Stimulated activated naive CD8-positive, alpha-beta T cell treated with anti-CD3 and anti-CD28 coated beads, Interleukin-15, Interleukin-2, amounts not matched to agents 100 U/mL and 50 U/mL, for 24 hours (primary cell): ENCODE measurements at places on chromosomes 12 and 14.

- DNase-seq = no peak
Observed at GRCh38 chr12:114686773-114687500, 3.0 kb upstream of the TBX3 start.

GRCh38 chr12:24664161-24664880, 284.6 kb downstream of the BCAT1 start:
- DNase-seq = no peak

- peak; percentile 33 for DNase-seq
Observed at GRCh38 chr14:52351233-52352060, 37.3 kb downstream of the PTGER2 start.

- no peak for DNase-seq
Observed at GRCh38 chr12:87841935-87842334, 187.3 kb downstream of the C12orf50 start.

DNA sequence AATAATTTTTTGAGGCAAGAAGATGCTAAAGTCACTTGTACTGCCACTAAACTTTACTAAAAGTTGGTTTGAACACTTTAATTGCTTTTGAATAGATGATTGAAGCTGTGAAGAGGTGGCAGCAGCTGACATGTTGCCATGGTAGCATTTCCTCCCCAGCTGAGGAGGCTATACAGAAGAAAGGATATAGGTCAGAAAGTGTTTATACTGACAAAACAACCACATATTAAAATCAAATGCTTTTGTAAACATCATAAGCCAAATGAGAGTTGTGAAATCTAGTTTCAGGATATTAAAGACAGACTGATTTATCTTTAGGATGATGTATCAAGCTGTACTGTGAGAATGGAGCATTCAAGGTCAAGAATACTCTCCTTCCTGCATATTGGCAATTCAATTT, 41.7 kb downstream of the TSPAN19 start:
- no peak for DNase-seq

DNA sequence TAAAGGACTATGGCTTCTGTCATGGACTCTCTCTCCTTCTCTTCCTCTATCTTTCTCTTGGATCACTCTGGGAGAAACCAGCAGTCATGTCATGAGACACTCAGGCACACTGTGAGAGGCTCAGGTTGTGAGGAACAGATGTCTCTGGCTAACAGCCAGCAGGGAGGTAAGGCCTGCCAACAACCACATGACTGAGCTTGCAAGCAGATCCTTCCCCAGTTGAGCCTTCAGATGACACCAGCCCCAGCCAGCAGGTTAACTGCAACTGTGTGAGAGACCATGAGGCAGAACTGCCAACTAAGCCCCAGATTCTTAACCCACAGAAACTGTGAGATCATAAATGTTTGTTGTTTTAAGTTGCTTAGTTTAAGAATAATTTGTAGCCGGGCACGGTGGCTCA, 90.6 kb downstream of the VCPKMT start:
- no peak for DNase-seq

GRCh38 chr14:98594156-98594555, 677.8 kb downstream of the BCL11B start:
- no peak for DNase-seq

DNA sequence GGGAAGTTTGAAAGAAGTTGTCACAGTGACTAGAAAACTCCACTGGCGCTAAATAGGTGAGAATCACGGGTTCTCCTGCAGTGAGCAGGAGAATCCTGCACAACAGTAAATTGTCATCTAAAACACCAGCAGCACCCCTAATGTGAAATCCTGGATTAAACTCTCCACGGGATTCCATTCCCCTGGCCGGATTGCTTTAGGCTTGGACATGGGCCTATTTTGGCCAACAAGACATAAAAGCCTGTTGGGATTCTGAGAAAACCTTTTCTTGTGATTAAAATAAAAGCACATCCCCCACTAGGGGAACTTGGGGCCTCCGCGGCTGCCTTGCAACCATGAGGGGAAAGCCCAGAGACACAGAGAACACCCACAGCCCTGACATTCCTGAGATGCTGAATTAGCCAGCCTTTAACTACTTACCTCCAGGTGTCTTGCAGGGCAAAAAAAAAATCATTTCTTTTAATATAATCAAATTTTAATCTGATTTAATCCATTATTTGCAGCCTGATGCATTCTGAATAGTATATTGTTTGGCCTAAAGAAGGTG, 21.0 kb upstream of the TSPAN11 start:
- DNase-seq = no peak

DNA sequence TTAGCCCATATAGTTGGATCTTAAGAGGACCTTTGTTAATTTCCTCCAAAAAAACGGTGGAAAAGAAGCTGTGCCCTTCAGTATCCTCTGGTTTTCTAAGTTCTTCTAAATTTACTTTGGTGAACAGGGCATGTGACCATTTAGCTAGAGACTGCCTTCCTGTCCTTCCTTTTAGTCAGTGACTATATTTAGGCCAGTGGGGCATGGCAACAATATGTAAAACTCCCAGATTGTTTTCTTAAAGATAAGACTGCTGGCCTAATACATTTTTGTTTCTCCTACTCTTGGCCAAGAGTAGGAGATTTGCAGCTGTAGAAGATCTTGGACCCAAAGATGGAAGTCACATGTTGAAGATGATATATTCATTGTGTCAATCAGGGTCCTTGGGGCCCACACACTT, 325.1 kb upstream of the DCN start:
- DNase-seq = no peak

DNA sequence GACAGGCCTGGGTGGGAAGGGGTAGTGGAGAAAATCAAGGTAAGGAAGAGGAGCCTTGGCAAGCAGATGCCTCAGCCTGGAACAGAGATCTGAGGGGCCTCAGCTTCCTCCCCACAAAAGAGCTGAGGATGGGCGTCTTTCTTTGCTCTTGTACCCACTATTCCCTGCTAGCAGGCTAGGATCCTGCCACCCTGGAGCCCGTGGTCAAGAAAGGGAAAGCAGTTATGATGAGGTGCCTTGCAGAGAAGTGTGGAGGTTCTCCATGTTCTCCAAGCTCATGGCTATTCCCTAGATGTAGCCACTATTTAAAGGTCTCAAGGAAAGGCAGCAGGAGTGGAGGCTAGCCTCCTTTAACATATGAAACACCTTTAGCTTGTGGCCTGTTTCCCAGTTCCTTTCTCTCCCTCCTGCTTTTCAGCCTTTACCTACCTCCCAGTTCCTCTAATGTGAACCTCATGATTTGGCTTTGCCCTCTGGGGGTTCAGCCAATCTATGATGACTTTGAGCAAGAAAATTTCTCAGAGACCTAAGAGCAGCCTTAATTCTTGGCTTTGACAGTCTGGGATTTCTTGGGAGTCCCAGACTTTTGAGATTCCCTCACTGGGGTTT, 1.1 kb downstream of the IKZF4 start:
- DNase-seq = no peak

DNA sequence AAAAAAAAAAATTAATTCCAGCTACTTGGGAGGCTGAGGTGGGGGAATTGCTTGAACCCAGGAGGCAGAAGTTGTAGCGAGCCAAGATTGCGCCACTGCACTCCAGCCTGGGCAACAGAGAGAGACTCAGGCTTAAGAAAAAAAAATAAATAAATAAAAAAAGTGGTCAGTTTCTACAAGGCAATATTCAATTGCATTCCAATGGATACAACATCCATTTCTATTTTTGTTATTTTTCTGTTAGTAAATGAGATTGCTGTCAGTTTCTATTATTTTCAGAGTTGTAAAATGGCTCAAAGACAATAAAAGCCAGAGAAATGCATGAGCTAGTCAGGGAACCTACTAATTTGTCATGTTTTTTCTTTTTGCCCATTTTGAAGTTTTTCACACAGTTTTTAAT, 119.2 kb downstream of the PDE3A start:
- DNase-seq = no peak

DNA sequence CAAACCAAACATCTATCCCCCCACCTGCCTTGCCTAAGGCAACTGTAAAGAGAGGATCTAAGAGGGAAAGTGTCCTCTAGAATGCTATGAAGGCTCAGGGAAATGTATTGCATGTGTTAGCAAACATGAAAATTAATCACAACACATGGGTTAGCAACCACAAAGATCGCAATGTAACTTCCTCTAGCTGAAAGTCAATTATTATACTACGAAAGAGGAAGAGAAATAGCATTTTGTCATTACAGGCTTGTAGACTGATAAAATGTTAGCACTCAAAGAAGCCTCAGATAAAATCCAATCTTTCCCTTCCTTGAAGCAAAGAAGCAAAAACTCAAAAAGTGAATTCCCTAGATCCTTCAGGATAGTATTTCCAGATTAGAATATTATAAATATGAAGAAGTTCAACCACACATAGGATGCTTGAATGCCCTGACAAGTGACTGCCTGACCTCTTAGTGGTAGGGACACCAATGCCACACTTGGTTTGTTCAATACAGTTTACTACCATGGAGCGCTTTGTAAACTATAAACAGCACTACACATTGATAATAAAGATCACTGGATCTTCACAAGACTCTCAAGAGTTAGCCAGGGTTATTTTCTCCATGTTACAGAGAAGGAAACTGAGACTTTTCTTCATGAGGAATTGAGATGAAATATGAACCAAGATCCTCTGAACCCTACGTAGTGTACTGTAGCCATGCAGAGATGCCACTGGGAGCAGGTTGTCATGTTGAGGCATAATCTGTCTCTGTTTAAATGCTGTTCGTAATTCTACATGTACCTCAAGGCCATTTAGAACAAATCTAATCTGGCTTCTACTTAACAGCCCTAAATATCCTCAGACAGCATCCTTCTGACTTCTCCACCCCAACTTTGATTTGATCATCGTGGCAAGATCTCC, 100.7 kb downstream of the ITPR2 start:
- no peak for DNase-seq

GRCh38 chr12:47473091-47473490, 232.7 kb downstream of the RPAP3 start:
- DNase-seq = no peak

DNA sequence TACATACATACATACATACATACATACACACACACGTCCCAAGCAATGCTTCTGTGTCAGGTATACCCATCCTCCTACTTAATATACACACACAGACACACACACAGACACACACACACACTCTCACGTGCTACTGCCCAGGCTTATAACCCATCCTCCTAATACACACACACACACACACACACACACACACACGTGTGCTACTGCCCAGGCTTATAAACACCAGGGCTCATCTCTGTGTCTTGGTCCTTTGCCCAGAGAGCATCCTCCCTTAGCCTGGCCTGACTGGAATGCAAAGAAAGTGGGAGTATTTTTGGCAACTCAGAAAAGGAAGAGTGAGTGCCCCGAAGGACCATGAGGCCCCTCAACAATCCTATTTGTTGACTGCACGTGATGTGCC, 129.0 kb downstream of the RBM19 start:
- no peak for DNase-seq

GRCh38 chr12:48489012-48489411, 6.7 kb downstream of the C12orf54 start:
- no peak for DNase-seq

- DNase-seq = no peak
Observed at GRCh38 chr14:91144425-91145145, 30.7 kb downstream of the DGLUCY start.

DNA sequence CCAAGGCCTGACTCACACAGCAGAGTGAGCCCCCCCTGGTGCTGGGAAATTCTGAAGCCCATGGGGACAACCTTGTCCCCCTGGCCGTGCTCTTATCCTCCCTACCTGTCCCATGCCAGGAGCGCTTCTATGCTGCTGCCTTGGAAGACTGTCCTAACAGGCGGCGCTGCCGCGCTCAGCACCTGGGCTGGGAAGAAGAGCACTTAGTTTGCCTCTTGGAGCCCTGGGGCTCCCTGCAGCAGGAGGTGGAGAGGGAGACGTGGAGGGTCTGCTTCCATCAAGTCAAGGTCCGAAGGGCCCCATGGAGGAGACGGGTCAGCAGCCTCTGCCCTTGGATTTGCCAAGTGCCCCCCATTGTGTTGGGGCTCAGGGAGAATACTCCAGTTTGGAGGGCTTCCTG, 300.5 kb downstream of the CACNA1C start:
- DNase-seq = no peak

DNA sequence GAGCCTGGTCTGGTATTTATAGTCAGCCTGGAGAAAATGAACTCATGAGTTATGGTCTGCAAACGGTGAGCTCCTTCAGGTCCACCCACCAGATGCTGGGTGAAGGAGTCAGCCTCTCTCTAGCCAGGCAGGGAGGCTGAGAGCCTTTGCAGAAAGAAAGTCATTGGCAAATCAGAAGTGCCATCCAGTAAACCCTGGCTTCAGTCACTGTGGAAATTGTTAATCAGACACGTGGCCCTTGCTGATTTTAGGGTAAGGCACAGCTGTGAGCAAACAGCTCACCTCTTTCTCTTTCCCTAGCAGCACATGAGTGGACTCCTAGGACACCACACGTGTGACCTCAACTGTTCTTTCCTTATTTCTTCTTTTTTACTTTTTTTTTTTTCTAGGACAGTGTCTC, 44.9 kb downstream of the CHST11 start:
- peak; percentile 41 for DNase-seq

- DNase-seq = no peak
Observed at GRCh38 chr12:77062846-77063461, 2.4 kb downstream of the E2F7 start.

GRCh38 chr12:40056373-40056772, 49.5 kb downstream of the SLC2A13 start:
- no peak for DNase-seq

- no peak for DNase-seq
Observed at GRCh38 chr14:72545411-72546311, 348.2 kb downstream of the DPF3 start.

GRCh38 chr12:5051913-5052312, 8.2 kb downstream of the KCNA5 start:
- no peak for DNase-seq

DNA sequence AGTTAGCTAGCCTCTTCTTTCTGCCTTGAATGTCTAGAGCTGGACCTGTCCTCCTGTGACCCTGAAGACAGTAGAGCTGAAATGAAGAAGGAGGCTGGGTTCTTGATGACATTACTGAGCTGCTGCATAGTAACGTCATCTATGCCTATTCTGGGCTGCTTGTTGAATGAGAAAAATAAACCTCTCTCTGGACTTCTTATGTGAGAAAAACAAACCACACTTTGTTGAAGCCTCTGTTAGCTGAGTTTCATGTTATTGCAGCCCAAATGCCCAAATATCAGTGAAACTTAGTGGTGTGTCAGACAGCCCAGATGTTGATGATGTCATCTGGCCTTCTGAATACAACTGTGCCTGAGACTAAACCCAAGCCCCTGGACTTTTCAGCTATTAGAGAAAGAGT, 67.0 kb upstream of the MAX start:
- DNase-seq = no peak

- no peak for DNase-seq
Observed at GRCh38 chr14:61106959-61107641, 126.1 kb downstream of the SLC38A6 start.

- no peak for DNase-seq
Observed at GRCh38 chr12:131774576-131775391, 53.4 kb upstream of the MMP17 start.

GRCh38 chr14:29030970-29031369, 264.4 kb downstream of the FOXG1 start:
- no peak for DNase-seq
